ENCODE measurements at places on chromosomes 6 and 20. TPM values are rescaled to one million over a fixed set of nuclear protein-coding genes. Genes with fewer than 3 reads are reported as not detected.

DNA sequence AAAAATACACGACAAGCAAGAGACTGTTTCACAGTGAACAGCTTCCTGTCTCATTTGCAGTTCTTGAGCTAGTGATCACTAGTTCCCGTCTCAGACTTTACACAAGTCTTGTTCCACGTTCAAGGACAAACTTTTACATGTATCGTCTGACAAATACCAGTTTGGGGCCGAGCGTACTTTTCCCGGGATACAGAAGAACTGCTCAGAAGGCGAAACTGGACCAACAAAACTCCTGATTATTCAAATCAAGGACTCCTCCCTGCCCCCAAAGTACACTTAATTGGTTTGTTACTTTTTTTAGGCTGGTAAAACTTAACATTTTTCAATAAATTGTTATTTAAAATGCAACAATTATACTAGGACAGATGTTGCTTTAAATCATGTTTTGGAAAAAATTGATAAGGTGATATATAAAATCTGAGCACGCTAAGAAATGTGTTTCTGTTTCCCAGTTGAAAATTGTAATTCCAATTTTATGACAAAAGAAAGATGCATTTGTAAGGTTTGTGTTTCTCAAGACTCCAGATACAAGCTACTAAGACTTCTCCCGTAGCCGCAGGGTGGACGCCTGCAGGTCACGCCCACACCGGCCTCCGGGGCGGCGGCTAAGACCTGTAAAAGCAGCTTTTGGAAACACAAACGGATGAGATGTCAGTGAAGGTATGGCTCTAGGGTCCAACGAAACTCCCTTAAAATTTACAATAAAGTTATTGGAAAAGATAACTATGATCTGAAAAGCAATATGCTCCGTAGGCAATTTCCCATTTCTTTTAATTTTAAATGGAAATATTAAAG lies 16.8 kb upstream of the TCFL5 start:
- DNase-seq: peak; percentile 50

GRCh38 chr20:7010527-7010926 lies 243.0 kb downstream of the BMP2 start:
- no peak for DNase-seq

GRCh38 chr20:47493963-47494293 lies 7.8 kb upstream of the NCOA3 start:
- no peak for DNase-seq

DNA sequence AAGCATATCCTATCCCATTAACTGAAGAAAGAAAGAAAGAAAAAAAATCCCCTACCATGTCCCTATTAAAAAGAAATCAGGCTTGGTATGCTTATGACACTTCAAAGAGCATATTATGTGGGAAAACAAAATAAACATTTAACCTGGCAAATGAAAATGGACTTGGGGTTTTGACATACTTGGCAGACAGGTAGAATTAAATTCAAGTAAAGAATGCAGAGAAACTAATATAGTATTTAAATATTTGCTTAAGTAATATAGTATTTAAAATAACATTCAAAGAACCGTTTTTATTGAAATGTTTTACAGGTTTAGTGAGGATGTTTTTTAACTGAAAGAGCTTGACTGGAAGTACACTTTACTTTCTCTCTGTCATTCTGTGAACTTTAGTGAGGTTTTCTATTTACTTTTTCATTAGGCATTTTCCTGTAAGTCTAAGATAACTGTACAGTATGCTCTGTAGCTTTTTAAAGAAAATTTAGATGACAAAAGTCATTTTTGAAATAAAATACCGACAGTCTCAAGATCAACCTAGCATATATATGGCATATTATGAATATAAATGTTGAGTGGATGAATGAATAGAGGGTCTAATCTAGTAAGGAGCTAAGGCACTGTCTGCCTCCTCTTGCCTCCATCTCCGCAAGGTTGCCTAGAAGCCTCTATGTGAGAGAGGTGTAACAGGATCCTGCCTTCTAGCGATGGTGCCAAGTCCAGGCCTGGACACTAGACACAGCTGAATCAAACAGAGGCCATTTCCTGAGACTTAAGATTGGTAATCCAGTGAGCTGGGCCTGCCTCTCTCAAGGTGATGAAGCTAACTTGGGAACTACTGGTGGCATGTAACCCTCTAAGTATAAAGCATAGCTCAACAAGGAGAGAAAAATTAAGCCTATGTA lies 344.4 kb upstream of the RUNX2 start:
- DNase-seq: no peak

DNA sequence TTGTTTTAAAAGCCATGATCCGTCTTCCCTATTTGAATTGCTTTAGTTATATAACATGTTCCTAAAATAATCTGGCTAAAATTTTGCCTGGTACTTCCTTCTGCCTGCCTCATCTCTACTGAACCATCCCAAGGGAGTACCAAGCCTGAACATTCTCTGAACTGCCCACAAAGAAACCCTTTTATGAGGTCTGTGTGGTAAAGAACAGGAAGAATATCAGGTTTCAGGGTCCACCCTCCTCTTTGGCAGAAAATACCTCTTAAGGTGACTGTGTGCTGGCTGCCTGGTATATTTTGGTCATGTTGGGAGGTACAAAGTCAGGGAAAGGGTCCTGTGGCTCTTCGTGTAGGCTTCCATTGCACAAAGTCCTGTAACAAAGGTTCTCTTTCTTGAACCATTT lies 574.1 kb upstream of the CHD6 start:
- no peak for DNase-seq

- peak; percentile 86 for DNase-seq
Observed at GRCh38 chr6:156718647-156719394, 58.4 kb upstream of the ARID1B start.

GRCh38 chr6:72825315-72825911 lies 203.5 kb downstream of the KCNQ5 start:
- DNase-seq: no peak

- DNase-seq: no peak
Observed at GRCh38 chr20:41897708-41898107, 279.5 kb upstream of the CHD6 start.

- no peak for DNase-seq
Observed at GRCh38 chr6:15389084-15389764, 143.4 kb downstream of the JARID2 start.

DNA sequence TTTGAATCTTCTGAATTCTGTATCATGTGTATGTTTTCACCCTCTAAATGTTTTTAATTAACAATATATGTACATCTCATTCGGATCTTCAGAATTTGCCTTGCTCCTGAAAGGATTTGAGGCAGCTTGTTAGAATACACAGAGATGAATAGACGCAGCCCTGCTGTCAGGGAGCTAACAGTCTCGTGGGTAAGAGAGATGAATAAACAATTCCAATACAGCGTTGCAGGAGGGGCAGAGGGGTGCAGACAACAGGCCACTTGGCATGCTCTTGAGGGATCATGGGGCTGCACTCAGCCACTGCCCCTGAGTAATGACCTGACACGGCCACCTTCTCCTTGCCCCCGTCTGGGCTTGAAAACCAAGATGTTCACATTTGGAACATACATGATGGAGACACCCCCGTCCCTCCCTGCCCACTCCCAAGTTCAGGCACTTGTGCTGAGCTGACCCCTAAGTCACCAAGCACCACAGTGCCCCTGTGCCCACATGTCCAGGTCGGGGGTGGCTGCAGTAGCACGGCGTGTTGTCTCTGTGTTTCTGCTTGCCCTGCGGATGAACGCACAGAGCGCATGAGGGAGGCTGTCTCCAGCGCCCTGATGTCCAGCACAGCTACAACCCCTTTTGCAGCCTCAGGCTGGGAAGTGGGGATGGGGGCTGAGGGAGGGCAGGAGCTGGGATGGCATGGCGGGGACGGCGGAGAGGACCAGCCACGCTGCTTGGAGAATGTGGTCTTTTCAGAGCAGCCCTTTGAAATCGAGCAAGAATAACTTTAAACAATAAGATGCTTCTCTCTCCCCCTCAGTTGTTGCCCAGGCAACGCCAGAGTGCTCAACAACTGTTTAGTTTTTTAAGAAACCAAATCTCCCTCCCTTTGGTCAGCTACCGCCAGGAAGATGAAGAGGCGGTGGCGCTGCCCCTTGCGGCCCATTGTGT lies 33.0 kb upstream of the CDH22 start:
- DNase-seq: no peak

GRCh38 chr6:24916496-24916895 lies 19.3 kb downstream of the RIPOR2 start:
- no peak for DNase-seq

DNA sequence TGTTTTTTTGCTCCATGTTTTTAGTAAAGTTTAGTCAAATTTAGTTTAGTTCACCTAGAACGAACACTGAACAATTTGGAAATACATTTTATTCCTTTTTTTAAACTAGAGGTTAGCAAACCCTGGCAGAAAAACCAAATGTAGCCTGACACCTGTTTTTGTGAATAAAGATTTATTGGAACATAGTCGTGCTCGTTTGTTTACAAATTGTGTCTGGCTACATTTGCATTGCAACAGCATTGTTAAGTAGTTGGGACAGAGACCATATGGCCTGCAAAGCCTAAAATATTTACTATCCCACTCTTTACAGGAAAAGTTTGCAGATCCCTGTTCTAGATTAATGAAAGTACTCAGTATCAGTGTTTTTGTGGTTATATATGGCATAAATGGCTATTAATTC lies 56.9 kb downstream of the CD109 start:
- no peak for DNase-seq

- no peak for DNase-seq
Observed at GRCh38 chr20:10172998-10173655, 45.5 kb upstream of the SNAP25 start.

- no peak for DNase-seq
Observed at GRCh38 chr6:88780714-88781389, 182.6 kb downstream of the RNGTT start.

- DNase-seq: no peak
Observed at GRCh38 chr6:114024746-114025145, 53.8 kb upstream of the HDAC2 start.

DNA sequence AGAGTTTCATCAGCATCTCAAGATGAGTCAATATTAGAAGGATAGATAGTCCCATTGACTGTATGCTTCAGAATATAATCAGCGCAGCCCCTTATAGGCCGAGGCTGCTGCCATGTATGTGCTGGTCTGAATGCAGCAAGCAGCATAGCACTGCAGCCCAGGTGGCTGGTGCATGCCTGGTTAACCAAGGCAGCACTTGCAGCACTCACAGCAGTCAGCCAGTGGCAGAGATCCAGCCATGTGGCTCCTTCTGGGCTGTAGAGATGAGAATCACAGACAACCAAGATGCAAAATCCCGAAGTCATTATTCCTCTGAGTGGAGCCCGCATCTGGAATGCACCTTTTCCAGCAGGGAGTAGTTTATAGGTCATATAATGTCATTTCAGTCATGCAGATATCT lies 251.9 kb downstream of the UST start:
- no peak for DNase-seq

- DNase-seq: no peak
Observed at GRCh38 chr6:95847061-95847460, 168.7 kb upstream of the FUT9 start.

DNA sequence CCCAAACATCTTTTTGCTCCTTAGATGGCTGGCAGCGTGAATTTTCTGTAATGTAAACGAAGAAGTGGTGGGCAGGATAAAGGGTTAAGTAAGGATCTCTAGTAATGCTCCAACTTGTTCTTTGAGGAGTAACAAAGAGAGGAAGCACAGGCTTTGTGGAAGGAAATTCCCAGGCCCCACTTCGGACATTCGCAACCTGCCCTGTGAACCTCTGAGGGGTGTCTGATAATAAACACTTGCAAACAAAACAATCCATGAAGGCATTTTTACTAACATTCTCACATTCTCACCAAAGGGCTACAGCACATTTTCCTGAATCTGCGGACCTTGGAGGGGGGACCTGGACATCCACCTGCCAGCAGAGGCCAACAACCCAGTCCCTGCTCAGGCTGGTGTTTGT lies 25.8 kb upstream of the ADGRF5 start:
- DNase-seq: no peak

The SLC35D3 gene
- total RNA-seq: not detected

The GPX5 gene
- total RNA-seq: not detected

The KIAA1586 gene
- total RNA-seq: 15.8 TPM

The ZSCAN23 gene
- total RNA-seq: 2.8 TPM

The LY6G6D gene
- total RNA-seq: not detected

The ENPP5 gene
- 0.71 TPM for total RNA-seq

The IPCEF1 gene
- 4.0 TPM for total RNA-seq

The WFDC5 gene
- total RNA-seq: not detected

The SPATS1 gene
- total RNA-seq: not detected

The PKIB gene
- 1.8 TPM for total RNA-seq
